Posterior cingulate gyrus (tissue), 11 donors: ENCODE measurements at places on chromosomes 7 and 10.

DNA sequence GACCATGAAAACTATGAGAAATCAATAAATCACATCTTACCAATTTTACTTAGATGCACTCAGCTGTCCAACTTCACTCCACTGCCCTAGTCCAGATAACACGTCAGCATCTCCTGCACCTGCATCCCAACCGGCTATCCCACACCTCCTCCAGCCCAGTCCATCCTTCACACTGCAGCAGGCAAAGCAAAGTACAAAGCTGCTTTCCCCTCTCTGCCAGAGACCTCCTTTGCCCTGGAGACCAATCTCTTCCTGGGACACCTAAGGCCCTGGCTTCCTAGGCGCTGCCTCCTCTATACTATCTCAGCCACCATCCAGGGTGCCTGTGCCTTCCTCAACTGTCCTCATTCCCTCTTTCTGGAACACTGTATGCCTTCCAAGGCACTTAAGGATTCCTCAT is 90.3 kb upstream of the DDC start:
- DNase-seq: no peak

- no peak for DNase-seq
Measured at GRCh38 chr10:79359816-79360498, 12.7 kb downstream of the PPIF start.

DNA sequence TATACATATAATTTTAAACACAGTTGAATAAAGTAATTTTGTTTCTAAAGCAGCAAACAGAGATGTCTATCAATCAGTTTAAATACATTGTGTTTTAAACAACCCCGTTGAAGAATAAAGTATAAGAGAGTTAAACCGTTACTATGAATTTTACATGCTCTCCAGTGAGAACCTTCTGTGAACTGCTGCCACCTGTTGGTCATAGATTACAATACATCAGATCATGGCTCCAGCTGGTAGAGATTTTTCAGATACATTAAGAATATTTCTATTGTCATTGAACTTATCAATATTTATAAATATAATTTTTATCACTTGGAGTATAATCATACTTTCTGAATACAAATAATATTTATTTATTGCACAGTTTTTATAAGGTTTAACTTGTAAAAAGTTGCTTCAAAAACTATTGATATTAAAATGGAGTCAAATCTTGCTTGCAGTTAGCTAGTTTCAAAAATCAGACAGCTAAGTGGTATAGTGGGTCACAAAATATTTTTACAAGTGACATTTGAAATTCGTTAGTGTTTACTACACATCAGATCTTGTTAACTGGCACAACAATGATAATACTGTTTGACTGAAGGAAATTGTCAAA is 561.2 kb upstream of the PHF14 start:
- peak; percentile 22 for DNase-seq

GRCh38 chr7:140190588-140190987 is 13.8 kb upstream of the KDM7A start:
- DNase-seq: no peak

- DNase-seq: peak; percentile 94
Measured at GRCh38 chr7:127588697-127589482, 679 bp downstream of the ARF5 start.

DNA sequence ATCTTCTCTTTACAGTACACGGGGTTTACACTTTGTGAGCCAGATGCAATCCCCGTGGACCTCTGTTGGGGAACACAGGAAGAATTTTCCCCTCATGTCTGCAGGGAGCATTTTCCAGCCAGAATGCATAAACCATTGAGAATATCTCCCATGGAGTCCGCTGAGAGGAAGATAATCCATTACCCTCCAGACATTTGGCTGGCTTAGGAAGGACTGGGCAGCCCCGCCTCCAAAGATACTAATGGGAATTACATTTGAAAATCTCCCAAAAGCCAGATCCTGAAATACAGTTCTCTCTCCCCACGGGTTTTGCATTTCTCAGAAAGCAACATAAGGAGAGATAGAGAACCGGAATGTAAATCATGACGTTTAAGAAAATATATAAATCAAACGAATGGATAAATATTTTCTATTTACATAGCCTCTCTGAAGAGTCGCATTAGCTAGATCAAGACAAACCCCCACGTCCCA is 53.5 kb downstream of the TRIL start:
- no peak for DNase-seq

- no peak for DNase-seq
Measured at GRCh38 chr10:86191686-86192085, 174.9 kb downstream of the GRID1 start.

DNA sequence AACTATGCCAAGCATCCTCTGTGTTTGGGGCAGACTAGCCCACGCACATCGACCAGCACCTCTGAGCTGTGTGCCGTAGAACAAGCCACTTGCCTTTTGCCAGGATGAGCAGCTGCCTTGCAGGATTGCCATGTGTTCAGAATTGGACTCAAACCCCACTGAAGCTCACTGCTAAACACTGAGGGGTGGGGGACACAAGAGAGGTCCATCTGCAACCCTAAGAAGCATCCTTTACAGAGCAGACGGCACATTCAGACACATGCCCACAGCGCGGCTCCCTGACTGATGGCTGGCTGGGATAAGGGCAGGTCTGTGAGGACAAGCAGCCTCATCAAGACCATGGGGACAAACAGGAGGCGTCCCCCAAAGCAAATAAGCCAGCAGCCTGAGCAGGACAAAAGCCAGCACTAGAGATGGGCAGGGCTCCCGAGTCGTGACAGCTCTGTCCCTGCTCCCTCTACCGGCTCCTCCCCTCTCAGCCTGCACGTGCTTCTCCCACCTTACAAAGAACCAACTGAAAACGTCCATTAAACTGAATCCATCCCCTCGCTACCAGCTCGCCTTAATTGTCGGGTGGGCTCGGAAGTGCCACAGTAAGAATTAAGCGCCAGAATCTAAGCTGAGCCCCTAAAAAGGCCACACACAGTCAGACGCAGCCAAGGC is 114.2 kb downstream of the PRKAG2 start:
- DNase-seq: no peak
